ENCODE measurements at places on chromosomes 4 and X.
A peak's percentile ranks its signal among the peaks of the same experiment; 100 is the strongest.

GRCh38 chr4:948101-948935 is 16.1 kb downstream of the TMEM175 start:
- ATAC-seq: no peak

GRCh38 chr4:168853770-168854169 is 156.3 kb downstream of the CBR4 start:
- ATAC-seq: peak; percentile 58

- no peak for ATAC-seq
These were observed 74.8 kb upstream of the STIM2 start for GRCh38 chr4:26785810-26786209.

- ATAC-seq: peak; percentile 43
These were observed 111.9 kb upstream of the TMEM164 start for GRCh38 chrX:109890910-109891502.

DNA sequence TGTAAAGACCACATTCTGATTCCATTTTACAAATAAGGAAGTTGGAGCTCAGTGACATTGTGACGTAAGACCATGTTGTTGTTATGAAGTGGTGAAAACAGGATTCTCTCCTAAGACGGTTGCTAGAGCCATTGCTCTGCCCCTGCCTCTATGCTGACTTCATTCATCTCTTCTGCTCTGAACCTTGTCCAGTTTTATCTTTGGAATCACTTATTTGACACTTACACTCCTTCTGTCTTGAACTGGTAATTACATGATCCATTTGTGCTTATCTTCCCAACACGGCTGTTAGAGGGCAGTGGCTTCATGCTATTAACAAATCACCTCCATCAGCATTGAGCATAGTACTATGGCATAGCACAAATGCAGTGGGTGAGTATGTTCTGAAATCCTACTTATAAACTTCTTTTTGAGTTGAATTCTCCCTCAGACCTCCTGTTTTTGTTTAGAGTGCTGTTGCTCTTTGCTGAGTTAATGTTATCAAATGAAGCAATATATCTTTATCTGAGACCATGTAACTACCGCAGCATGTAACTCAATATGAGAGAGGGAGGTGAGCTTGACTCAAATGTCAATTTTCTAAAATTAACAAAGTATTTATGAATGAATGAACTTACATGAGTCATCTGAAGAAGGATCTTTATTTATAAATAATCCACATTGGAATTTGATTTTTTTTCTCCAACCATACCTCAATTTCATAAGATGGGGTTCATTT is 177.8 kb downstream of the RASL11B start:
- ATAC-seq: no peak

DNA sequence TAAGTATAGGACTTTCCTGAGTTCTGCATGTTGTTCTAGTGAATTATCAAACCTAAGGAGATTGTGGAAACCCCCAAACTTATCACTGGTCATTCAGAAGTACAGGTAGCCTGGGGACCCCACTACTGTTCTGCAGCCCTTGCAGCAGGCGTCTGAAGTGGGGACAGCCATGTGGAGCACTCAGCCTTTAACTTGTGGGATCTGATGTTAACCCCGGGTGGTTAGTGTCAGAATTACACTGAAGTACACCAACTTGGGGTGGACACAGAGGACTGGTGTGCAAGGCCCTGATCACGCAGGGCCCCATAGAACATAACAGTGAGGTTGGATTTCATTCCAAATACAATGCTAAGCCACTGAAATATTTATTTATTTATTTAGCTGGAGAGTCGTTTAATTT is 103.7 kb downstream of the SCD5 start:
- no peak for ATAC-seq

GRCh38 chr4:98248934-98249333 is 12.2 kb upstream of the RAP1GDS1 start:
- peak; percentile 96 for ATAC-seq

- no peak for ATAC-seq
These were observed 151.2 kb upstream of the CXorf51B start for GRCh38 chrX:146658379-146658778.

DNA sequence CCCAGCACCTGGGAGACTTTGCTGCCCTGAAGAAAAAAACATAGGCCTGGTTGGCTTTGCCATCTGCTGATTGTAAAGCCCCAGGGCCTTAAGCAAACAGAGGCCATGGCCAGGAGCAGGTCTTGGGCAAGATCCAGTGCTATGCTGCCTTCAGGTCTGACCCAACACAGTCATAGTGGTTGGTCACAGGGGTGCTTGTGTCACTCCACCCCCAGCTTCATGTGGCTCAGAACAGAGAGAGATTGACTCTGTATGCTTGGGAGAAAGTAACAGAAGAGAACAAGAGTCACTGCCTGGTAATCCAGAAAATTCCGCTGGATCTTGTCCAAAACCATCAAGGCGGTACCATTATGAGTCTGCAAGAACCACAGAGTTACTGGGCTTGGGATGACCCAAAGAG is 24.4 kb upstream of the SMARCA5 start:
- no peak for ATAC-seq

GRCh38 chrX:133541021-133541420 is 125.7 kb upstream of the GPC4 start:
- no peak for ATAC-seq

DNA sequence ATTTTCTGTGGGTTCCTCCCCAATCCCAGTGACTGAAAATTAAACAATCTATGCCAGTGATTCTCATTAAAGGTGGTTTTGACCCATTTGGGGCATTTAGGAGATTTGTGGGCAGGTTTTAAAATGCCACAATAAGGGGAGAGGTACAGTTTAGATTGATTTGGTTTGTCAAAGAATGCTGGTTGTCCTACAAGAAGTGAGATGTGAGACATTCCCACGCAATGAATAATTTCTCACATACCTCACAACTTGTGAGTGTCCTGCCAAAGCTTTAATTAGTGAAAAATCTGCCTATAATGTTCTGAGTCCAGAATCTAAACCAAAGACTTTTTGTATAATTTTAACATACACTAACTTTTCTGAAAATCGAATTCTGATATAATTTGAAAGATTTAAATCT is 199.4 kb downstream of the MAPK10 start:
- ATAC-seq: no peak

DNA sequence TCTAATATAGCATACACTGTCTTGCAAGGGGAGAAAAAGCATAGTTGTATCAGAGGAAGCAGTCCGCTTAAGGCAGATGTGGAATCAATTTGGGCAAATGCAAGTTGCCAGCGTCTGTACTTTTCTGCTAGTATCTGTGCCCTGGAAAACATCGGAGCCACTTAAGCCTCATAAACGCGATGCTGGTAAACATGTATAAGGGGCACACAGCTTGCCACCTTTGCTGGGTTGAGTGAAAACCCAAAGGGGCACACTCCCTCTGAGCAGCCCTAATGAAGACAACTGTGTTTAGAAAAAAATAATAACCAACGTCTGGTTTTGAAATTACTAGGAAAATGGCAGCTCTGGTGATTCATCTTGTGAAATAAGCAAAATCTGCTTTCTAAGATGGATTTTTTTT is 24.3 kb downstream of the SMIM20 start:
- peak; percentile 77 for ATAC-seq

GRCh38 chr4:10684631-10685030 is at the start of gene CLNK:
TSS of gene CLNK (minus strand) at chr4:10684768. CDS start at chr4:10667869, 16,899 bp downstream.
- no peak for ATAC-seq

GRCh38 chr4:184790826-184791225 is 34.9 kb downstream of the ACSL1 start:
- no peak for ATAC-seq

DNA sequence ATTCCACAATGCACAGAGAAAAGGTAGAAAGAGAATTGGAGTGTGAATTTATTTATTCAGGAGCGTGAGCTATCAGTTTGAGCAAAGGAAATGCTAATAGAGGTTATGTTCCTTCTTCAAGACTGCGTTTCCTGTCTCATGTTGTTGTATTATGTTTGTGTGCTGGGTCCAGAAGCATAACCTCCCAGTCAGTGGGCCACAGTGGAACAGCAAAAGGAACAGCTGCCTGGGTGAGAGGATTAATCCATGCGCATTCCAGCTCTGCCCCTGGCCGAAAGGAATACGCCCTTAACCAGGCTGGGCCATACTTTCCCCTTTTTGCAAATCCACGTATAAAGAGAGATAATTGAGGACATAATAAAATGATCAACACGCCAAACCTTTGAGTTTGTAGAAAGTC is 32.4 kb upstream of the ARX start:
- no peak for ATAC-seq

DNA sequence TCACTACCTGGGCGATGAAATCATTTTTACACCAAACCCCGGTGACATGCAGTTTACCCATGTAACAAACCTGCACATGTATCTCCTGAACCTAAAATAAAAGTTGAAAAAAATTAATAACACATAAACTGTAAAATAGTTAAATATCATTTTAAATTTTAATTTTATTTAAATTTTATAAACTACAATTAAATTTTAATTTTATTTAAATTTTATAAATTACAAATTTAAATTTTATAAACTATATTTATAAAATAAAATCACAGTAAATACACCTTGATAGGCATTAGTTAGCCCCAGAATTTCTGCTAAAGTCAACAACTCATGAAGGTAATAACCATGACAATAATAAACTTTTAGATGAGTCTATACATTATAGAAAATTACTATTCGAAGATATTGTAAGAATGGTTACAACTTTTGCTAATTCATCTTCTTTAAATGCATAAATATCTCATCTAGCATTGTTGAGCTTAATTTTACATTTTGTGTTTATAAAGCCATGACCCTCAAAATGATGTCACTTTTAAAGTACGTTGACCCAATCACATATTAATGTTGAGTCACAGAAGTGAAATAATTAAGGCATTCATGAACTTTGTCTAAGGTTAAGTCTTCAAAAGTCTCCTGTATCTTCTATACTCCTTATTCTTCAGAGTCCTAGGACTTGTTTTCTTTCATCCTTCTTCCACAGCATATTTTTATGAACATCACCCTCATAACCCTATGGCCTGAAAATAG is 755.8 kb upstream of the LCORL start:
- ATAC-seq: no peak

GRCh38 chrX:40415675-40416074 is 165.1 kb upstream of the ATP6AP2 start:
- ATAC-seq: no peak

DNA sequence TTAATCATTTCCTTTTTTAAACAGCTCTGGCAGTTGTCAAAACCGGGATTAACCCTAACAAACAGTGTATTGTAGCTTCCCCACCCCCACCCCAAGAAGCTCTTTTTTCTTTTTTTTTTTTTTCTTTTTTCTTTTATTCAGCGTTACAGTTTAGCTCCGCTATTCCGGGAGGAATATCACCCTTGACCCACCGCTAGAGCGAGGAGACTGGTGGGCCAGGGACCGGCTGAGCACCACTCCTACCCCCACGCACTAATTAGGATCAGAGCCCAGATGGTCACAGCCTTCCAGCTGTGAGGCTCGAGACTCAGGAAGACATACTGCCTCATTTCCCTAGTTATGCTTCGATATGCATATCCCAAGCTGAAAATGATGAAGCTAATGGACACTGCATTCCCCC is 2.0 kb downstream of the PARM1 start:
- ATAC-seq: no peak

DNA sequence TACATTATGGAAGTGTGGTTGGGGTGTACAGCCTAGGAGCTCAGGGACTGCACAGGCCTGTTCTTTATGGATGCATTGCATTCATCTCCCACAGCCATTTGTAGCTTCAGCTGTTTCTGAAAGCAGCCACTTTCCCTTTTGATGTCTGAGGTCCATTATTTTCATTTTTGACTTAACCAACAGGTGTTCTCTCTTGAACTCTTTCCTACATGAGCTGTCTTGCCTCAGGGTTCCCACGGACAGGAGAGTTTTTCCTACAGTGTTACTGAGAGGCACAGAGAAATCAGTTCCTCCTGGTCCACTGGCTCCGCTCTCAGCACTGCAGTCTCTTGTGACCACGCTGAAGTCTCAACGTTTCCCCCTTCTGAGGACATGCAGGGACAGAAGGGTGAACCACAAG is 87.2 kb downstream of the RASL11B start:
- ATAC-seq: no peak

Measured in activated T-helper 17 cell treated with anti-CD3 and anti-CD28 coated beads, Interleukin-2, amount 50 U/mL, for 72 hours (primary cell).